ENCODE measurements at places on chromosomes 3 and 15.

- no peak for DNase-seq
These were observed 86.7 kb downstream of the THBS1 start for GRCh38 chr15:39667382-39668127.

- DNase-seq: peak; percentile 32
These were observed 6.4 kb upstream of the FMN1 start for GRCh38 chr15:33200903-33201302.

DNA sequence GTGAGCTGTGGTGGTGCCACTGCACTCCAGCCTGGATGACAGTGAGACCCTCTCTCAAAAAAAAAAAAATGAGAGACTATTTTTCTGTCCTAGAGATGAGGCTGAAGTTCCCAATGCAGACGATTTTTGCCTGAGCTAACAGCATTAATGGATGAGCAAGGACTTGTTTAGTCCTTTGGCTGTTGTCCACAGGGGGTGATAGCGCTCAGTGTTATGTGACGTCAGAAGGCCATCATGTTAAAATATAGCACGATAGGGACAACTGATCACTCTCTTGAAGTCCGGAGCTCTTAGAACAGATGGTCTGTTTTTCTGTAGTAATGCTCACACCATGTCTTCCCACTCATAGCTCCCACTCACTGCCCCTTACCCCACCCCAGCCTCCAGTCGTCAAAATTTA is 6.8 kb downstream of the TRNT1 start:
- no peak for DNase-seq

GRCh38 chr15:46232471-46232870 is 597.6 kb downstream of the SQOR start:
- DNase-seq: no peak

GRCh38 chr3:143001034-143001368 is 369 bp upstream of the U2SURP start:
- no peak for DNase-seq

GRCh38 chr15:28096670-28097431 is 2.3 kb downstream of the OCA2 start:
- DNase-seq: no peak

DNA sequence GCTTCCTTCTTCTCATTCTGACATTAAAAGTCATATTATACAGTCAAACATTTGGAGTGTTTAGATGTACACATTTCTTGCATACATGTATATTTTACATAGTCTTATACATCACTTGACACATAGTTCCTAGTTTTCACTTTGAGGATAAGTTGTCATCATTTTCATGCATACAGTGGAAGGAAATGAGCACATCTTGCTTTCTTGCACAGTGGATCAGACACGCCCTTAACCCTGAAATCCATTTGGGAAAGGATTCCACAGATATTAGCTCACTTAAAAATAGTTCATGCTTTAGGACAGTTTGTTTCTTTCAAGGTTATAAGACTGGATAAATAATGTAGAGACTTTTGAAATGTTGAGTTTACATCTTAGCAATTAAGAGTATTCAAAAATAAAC is 148.6 kb upstream of the MME start:
- no peak for DNase-seq

DNA sequence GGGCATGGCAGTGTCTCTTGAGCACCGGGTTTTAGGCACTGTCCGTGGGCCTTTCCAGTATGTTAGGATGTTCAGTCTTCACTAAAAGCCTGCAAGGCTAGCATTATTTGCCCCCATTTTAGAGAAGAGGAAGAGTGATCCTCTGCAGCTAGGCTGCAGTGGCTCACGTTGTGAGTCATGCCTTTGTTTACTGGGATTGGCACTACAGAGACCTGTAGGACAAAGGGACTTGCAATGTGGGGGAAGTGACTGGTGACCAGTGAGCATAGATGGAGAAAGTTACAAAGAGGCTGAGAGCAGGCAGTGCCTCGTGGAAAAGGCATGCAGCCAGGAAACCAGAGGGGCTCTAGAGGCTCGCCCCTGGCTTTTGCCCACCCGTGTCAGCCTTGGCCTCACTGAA is 26.8 kb upstream of the CPNE9 start:
- DNase-seq: no peak

DNA sequence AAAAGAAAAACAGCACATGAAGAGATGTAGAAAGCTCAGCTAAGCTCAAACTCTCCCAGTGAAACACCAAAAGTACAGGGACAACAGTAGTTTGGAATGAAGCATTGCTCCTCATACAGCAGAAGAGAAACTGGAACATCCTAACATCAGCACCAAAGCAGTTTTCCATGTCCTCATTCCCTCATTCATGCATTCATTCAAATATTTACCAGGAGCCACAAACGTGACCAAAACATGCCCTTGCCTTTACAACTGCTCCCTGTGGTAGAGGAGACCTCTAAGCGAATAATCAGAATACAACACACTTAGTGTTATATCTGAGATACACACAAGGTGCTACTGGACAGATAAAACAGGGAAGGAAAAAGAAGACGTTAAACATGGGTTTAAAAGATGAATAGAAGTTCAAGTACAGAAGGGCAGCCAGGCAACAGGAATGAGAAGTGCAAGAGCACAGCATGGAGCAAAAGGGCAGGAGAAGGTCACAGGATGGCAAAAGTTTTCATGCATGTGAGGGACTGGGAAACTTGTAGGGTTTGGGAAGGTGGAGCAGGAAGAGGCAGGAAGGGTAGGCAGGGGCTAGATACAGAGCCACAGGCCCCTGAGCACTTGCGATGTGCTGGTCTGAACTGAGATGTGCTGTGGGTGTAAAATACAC is 58.5 kb upstream of the LMCD1 start:
- DNase-seq: peak; percentile 4

DNA sequence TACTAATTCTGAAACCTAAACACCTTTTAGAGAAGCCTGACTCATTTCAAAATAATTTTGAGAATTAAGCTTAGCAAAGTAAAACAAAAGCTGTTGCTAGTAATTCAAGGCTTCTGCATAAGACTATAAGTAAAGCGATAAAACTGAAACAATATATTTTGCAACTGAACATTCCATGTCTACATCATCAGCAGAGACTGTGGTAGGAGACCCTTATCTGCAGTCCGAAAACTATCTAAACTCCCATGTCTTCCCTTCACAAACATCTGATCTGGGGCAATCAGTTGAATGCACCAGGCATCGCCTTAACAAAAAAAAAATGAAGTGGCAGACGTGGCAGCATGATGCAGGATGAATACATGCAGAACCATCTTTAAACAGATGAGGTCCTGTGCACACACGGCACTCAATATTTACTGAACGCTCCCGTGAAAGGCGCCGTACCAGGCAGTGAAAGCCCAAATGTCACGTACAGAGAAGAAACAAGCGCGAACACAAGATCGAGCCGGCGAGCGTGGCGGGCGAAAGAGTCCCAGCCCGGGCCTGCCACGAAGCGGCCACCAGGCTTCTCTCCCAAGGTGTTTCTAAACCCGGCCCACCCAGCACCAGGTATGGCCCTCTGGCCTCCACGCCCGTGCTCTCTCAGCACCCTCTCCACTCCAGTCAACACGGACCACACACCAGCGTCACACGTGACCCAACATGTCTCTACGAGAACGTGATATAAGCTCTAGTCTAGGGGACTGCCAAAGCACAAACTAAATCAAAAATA is 63.0 kb downstream of the CHSY1 start:
- peak; percentile 58 for DNase-seq

GRCh38 chr3:36317915-36318314 is 62.4 kb upstream of the STAC start:
- no peak for DNase-seq

GRCh38 chr3:76349715-76350480 is 564.5 kb upstream of the ZNF717 start:
- DNase-seq: no peak

DNA sequence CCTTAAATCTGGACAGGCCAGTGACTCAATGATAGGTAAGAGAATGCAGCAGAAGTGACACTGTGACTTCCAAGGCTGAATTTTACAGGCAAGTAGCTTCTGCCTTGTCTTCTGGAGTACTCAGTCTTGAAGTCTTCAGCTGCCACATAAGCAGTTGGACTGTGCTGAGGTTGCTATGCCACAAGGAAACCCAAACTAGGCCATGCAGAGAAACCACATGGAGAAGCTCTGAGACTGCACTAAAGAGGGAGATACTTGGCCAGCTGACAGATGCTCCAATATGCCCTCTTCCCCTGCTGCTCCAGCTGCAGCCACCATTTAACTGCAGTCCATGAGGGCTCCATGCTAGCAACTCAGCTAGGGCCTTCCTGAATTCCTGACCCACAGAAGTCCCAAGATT is 119.4 kb upstream of the GADL1 start:
- DNase-seq: no peak

DNA sequence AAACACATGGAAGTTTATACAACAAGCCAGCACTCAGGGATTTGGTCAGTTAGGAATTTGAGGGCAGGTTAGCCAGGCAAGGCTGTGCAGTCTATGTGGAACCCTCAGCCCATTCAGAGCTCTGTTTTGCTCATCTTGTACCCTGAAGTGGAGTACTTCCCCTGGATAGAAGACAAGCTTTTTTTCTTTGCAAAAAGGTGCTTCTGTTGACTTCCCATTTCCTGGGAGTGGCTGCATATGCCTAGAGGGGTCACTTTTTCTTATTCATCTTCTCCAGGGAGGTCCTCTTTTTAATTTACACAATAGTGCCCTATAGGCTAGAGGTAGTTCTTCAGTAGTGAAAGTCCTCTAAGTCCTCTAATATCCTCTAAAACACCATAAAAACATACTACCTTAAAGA is 225.0 kb upstream of the P2RY1 start:
- no peak for DNase-seq

DNA sequence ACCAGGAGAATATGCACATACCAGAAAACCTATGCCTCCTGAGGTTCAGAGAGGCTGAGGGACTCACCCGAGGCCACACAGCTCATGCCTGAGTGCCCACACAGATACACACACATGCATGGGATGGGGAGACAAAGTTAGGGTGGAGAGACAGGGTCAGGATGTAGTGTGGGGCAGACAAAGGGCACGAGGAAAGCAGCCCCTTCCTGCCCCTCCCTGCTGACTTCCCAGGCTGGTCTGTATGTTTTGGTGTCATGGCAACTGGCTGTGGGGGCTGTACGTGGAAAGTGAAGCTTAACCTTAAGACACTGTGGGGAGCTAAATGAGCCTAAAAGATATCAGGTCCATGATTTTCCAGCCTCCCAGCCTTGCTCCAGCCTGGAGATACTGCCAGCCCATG is 57.8 kb downstream of the EPHB3 start:
- DNase-seq: no peak

GRCh38 chr15:90872486-90873184 is 4.2 kb downstream of the FURIN start:
- peak; percentile 33 for DNase-seq

GRCh38 chr15:70109531-70109930 is 11.8 kb upstream of the TLE3 start:
- no peak for DNase-seq

- DNase-seq: no peak
These were observed 14.3 kb downstream of the CTNNB1 start for GRCh38 chr3:41213588-41213987.

DNA sequence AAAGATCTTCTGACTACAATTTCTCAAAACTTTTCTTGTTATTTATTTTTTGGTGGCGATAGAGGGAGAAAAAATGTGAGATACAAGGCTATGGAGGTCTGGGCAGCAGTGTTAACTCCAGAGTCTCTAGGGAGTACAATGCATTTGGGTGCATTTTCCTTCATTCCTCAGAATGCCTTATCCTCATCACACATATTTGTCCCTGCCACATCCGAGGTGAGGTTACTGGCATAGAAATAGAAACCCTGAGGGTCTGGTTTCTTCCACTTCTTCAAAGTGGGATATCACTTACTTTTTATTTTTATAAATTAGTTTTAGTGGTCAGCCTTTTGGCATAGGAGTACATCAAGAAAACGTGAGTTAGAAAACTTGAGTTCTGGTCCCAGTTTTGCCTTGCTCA is 150.4 kb downstream of the TIGIT start:
- no peak for DNase-seq

- DNase-seq: no peak
These were observed 180.1 kb upstream of the KBTBD8 start for GRCh38 chr3:66817951-66818557.

DNA sequence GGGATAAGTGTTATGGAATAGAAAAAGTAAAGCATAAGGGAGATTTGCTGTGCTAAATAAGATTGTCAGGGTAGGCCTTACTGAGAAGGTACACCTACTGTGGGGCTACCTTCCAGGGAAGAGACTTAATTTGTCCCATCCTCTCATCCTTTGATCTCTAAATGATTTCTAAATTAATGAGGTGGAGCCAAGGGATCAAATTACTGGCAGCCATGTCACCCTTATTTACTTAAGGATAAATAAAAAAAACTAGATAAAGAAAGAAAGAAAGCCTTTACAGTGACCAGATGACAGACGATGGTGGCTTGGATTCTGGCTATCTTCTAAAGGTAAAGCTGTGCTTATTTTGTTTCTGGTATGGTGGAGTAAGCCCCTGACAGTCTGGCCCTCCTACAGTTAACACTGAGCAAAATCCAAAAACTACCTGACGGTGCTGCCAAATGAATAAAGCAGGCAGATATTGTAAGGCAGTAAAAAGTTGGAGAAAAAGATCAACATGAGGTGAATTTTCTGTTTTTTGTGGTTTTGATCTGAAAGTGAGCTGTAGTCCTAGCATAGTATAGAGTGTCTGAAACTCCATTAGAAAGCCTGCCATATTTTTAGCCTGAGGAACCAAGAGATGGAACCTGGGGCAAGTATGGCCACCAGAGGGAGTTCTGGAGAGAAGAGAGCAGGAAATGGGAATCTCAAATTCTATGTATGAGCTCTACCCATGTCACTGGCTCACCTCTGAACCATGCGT is 285.1 kb upstream of the MANF start:
- DNase-seq: peak; percentile 38

DNA sequence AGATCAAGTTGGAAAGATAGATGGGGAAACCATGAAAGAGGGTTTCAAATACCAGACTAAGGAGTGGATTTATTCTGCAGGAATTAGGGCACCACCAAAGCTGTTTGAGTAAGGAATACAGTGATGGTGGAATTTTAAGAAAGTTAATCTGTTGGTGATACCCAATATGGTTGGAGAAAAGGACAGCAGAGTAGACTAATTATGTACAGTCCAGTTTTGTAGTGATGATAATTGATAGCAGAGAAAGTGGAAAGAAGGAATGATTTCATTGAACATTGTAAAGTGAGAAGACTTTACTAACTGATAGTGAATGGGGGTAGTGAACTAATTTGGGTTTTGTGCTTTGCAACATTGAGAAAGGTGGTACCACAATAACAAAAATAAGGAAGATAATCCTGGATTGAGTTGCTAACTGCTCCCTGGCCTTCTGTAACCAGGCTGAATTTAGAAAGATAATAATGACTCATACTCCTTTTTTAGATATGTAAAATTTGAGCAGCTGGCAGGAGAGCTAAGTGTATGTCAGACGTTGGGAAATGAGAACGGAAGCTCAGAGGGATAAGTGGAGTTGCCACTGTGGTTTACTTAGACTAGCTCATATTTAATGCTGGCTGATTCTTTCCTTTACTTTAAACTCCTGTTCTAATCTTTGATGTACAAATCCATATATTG is 16.9 kb downstream of the TCAIM start:
- peak; percentile 15 for DNase-seq

- peak; percentile 90 for DNase-seq
These were observed 100.0 kb upstream of the IGF1R start for GRCh38 chr15:98548139-98548971.
